ENCODE measurements at places on chromosomes 7 and 10.

DNA sequence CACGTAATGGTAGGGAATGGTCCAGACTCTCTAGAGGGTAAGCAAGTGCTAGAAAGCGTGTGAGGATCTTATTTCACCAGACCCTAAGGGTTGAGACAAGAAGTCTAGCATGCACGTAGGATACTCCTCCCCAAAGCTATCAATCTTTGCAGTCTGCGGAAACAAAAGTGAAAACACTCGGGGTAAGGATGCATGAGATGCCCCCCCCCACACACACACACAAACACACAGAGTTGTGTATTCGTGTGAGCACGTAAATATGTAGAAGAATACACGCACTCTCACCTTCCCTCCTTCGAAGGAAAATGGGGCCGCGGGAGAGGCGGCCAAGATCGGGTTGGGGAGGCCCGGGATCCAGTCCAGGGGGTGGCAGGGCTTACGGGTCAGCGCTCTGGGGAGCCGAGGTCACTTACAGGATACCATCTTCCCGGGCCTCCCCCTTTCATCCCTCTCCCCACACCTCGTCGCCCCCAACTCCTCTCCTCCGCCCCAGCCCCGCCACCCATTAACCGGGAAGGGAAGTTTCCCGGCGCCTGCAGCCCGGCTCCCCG is 455 bp downstream of the CUL2 start:
- DNase-seq: peak; percentile 2

- no peak for DNase-seq
Observed at GRCh38 chr10:16314259-16314658, 122.6 kb upstream of the PTER start.

DNA sequence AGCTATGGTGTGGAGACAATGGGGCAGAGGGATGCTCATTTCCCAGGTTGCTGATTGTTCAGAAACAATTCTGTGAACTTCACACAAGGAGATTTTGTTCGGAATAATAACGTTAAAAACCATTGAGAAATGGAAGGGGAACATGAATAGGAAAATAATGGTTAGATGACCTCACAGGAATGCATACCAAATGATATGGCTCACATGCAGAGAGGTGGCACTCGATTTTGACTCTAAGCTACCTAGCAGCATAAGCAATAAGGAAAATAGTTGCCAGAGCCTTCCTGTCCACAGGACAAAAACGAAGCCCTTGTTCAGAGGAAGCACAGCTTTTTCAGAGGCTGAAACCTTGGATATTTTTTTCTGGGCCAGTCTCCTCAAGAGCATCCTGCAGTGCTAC is 293.1 kb downstream of the ZEB1 start:
- DNase-seq: no peak

- no peak for DNase-seq
Observed at GRCh38 chr10:26528048-26528447, 89.9 kb downstream of the APBB1IP start.

GRCh38 chr7:139095194-139095659 is 14.3 kb downstream of the ZC3HAV1 start:
- peak; percentile 49 for DNase-seq

DNA sequence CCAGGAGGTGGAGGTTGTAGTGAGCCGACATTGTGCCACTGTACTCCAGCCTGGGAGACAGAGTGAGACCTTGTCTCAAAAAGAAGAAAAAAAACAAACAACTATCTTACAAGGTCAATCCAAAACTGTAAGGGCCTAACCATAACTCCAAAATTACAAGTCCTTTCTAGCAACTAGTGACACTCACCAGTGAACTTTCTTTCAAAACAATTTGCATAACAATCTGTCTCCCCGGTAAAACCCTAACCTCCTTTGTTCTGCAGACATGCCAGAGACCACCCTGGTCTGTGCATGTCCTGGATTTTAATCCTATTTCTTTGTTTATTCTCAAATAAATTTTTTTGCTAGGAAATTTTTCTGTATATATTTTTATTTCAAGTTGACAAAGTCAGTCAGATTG is 68.1 kb downstream of the EXOC6 start:
- no peak for DNase-seq

DNA sequence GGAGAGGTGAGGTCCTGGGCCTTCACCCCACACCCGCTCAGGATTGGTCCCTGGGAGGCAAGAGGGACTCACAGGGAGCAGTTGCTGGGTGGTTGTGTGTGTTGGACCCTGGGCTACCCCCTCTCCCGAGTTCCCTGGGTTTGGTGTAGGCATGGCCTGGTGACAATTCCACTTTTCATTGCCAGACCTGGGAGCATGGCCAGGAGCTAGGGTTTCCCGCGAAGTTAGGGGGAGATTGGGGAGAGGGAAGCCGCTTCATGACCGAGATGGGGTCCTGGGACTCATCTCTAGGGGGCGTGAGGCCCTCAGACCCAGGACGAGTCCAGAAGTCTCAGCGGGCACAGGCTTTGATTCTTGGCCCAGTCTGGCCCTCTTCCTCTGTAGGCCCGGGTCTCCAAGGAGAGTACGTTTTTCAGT is 606 bp downstream of the PALD1 start:
- no peak for DNase-seq

GRCh38 chr10:361203-362081 is 226.2 kb downstream of the ZMYND11 start:
- DNase-seq: no peak

GRCh38 chr7:81583882-81584533 is 185.8 kb downstream of the HGF start:
- no peak for DNase-seq

DNA sequence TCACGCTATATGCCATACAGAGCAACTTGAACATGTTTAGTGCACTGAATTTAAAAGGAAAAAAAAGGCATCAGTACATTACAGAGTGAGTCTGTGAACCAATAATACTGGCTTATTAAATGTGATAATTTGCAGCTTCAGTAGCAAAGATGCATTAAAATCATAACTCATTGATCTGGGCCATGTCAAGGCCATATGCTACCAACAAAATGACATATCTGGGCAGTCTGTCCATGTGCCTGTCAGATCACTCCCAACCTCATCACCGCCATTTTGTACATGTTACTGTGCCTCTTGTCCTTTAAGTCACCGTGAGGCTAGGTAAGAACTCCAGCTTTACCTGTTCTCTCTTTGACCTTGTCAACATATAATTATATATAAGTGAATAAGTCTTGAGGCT is 307.4 kb upstream of the LRGUK start:
- DNase-seq: no peak

- DNase-seq: no peak
Observed at GRCh38 chr7:141691961-141692360, 10.0 kb downstream of the DENND11 start.

DNA sequence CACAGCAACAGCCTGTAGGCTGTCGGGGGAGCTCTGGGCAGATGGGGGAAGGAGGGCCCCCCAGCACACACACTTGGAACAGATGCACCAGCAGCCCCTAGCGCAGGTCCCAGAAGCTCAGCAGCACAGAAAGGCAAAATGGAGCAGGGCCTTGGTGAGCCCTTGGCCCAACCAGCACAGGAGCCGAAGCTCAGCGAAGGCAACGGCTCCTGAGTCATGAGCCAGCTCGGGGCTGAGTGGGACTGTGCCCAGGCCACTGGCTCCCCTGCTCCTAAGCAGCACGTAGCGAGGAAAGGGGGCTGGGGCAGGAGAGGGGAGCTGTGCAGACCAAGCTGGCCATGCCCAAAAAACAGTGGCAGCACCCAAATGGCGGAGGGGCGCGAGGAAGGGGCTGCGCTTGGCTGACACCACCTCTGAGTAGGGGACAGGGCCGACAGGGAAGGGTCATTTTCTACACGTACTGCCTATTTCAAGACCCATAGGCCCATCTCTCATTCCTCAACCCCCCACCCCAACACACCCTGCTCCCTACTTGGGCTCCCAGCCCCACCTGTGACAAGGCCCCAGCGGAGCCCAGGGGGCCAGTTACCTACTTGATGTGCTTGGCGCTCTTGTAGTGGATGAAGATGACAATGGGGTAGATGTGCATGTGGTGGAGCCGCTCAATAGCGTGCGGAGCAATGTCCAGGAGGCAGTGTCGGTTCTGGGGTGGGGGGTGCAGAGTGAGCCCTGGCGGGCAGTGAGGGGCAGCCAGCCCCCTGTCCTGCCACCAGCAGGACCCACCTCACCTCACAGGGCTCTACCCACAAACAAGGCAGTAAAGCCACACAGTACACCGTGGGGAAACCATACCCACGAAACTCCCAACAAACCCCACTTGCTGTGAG is 132.1 kb downstream of the DLG5 start:
- DNase-seq: no peak

GRCh38 chr7:101169110-101169837 is 3.9 kb upstream of the VGF start:
- no peak for DNase-seq

DNA sequence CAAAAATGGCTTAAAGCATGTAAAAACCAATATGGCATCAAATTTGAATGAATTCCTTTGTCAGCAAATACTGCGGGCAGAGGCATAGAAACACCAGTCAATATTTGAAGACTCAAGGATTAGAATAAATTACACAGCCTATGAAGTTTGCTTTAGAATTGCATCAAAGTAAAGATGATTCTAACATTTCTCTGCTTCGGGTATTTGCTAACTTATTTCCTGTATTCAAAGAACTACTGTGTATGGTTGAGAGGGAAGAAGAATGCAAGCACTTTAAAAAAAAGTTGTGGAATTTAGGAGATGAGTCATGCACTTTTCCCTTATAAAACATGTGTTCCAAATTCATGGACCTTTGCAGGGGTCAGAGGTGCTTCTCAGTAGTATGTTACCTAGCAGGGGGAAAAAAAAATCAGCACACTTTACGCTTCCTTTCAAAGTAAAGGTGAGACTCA is 90.1 kb downstream of the PIP4K2A start:
- DNase-seq: no peak

DNA sequence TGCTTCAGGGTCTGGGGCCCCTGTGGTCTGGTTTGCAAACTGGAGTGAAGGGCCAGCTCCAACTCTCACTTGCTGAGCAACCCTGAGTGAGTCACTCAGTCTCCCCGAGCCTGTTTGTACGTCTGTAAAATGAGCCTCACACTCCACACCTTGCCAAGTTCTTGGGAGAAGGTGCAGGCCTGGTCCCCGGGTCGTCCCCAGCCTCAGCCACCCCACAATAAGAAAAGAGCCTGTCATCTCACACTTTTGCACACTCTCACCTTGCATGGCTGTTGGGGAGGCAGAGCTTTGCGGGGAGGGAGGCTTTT is 5.2 kb downstream of the GRIFIN start:
- DNase-seq: no peak

DNA sequence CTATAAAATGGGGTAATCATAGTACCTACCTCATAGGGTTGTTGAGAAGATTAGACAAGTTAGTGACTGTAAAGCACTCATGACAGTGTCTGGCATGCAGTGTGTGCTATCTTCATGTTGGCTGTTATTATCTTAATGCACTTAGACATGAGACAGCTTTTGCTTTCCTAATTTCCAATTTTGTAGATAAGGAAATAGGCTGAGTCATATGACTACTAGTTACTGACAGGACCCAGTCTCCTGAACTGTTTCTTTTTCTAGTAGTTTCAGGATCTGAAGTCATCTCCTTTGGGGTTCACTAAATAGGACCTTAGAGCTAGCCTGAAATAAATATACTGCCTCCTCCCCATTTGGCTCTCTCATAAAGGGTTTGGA is 74.2 kb downstream of the SNX10 start:
- DNase-seq: no peak

- no peak for DNase-seq
Observed at GRCh38 chr10:1059902-1060301, 3.7 kb downstream of the WDR37 start.
